Adipocyte (in vitro differentiated cells): ENCODE measurements at places on chromosomes 12 and 14.

DNA sequence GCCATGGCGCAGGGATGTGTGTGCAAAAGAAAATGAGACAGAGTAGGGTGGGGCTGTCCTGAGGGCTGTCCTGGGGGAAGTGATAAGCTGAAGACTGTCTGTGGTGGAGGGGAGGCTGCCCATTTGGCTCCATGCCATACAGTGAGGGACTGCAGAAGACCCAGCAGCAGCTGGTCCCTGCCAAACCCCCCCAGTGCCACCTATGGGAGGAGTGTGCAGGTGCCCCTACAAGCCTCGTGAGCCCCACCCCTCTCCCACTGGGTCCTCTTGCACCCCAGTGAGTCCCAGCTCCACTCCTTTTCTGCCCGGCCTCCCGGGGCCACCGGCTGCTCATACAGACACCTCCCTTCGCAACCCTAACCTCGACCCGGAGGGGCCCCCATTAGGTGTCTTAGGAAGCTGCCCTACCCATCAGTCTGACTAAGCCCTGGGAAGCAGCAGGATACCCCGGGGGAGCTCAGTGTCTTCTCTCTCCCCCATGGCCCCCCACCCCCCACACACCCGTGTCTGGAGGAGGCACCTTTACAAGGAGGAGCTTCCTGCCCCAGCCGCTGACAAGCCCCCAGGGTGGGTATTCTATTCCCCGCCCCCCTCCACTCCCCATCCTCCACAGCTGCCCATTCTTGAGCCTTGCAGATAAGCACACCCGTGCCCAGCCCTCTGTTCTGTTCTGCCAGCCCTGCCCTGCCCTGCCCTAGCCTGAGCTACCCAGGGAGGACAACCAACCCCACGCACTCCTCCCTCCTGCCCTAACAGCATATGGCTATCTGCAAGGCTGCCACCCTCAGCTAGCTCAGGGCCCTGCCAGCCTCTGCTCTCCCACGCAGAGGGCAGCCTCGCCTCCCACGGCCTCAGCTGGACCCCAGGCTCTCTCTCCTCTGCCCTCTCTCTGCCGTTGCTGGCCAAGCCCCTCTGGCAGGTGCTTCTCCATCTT, 41.9 kb downstream of the SLC6A12 start:
- no peak for DNase-seq

- peak; percentile 82 for DNase-seq
Measured at GRCh38 chr14:100285021-100285912, 21.0 kb downstream of the SLC25A29 start.

GRCh38 chr12:98752726-98753125, 107.6 kb downstream of the APAF1 start:
- DNase-seq, result peak; percentile 70

- DNase-seq, result peak; percentile 50
Measured at GRCh38 chr12:116790066-116790465, 52.0 kb downstream of the RNFT2 start.

DNA sequence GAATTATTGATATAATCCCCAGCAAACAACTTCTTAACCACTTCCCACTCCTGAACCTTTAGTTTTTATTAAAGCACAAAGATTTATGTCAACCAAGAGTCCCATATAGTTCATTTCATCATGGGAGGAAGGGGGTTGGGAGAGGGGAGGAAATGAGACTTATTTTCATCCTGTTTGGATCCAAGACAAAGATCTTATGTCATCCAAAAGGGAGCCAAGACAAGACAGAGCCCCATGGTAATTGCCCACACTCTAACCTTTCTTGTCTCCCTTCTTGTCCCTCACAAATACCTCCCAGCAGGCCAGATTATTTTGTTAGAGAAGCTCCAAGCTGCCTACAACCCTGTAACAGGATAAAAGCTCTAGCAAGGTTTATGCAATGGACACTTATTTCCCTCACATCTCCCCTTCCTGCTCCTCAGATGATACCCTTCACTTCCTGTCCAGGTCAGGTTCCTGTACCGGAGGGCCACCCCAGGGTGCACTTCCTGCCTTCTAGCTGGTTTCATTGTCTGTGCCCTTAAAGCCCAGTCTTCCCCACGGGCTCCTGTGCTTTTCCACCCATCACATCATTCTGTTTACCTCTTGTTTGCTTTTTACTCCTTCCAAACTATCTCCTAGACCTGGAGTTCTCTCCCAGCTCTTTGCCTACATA, 123.7 kb upstream of the MDM1 start:
- no peak for DNase-seq

DNA sequence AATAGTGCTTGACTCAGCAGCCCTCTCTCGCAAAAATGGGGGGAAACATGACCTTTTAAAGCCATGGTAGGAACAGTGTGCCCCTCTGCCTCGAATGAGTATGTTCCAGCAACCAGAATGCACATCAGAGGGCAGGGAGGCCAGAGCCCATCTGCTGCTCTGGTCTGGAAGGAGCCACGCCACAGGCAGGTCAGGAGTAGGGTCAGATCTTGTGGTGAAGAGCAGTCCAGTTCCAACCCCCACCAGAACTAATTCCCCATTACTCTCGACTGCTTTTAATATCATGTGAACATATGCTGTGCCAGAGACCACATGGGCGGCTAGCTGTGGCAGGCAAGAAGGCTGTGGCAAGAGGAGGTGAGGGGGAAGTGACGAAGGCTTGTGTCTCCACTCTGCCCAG, 34.6 kb upstream of the TMX1 start:
- no peak for DNase-seq

DNA sequence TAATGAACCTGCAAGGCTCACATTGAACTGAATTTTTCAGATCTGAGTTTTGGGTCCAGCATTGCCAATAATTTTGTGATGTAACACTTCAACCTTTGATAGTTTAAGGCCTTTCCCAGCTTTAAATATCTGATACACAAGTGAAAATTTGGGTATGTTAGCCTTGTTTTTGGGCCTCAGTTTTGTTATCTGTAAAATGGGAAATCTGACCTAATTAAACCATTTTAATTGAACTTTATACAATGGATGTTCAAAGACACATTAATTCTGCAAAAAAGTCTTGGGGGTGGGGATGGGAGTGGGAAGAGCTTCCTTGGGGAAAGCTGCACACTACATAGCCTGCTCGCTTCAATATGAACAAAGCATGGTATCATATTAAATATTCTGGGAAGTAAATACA, 5.2 kb upstream of the SPATS2 start:
- no peak for DNase-seq

- DNase-seq, result peak; percentile 57
Measured at GRCh38 chr12:20523658-20524057, 155.3 kb downstream of the PDE3A start.

GRCh38 chr14:77311217-77311616, 9.5 kb downstream of the POMT2 start:
- peak; percentile 13 for DNase-seq

DNA sequence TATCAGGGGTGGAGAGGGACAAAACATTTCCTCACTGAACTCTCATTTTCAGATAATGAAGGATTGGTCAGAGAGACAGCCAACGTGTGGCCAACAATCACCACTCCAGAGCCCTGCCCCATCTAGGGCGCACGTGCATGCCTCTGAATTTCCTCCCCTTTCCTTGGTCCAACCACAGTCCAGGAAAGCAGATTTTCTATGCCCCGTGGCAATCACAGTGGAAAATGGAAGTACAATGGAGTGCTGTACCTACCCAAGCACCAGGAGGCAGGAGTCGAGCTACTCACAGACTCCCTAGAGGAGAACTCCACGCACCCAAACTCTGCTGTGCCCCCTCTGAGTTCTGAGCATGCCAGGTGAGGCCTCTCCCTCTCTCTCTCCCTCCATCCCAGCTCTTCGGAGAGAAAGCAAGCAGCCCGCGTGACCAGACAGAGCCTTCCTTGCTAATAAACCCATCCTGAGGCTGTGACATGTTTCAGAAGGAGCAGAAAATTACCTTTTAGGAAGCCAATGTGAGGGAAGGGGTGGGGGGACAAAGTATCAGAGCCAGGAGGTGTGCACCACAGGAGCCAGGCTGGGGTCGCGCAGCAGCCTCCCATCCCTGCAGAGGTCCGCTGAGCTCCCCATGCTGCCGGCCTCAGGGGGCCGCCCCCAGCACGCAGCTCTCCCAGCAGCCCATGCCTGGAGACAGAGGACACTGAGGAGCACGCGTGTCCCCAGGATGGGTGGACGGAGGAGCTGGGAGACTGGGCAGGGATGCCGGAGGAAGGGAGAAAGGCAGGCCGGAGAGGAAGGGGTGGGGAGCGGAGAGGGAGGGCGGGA, 73.4 kb downstream of the PITPNM2 start:
- no peak for DNase-seq

DNA sequence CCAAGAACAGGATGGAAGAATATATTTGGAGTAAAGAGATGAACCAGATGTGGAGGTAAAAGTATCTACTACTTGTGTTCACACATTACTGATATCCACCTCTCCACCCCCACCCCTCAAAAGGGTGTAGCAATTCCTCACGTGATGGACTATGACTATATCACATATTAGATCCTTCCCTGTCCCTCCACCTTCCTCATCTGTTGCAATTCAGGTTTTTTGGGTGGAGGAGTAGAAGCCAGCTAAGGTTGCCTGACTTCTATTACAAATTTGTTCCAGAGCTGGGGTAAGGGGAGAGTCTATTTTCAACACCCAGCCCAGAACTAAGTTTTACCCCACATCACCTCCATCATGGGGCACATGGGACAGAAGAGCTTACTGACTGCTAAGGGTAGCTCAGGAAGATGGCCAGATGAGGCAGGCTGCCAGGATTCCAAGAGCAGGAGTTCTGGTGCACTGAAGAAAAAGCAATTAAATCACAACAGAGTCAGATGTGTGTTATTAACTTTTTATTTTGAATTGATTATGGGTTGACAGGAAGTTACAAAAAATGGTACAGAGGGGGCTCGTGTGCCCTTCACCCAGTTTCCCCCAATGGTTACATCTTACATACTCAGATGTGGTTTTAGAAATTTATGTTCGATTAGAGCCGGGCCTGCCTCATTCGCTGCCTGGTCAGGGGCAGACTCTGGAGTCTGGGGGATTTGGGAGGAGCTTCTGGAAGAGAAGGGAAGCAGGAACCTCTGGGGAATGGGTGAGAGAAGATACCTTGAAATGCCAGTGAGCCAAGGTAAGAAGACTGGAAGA, 2.1 kb downstream of the RNASE13 start:
- DNase-seq, result no peak
